ENCODE measurements at places on chromosomes 16 and 17.

GRCh38 chr16:85029408-85029784, 1.8 kb downstream of the KIAA0513 start:
- DNase-seq, result no peak

DNA sequence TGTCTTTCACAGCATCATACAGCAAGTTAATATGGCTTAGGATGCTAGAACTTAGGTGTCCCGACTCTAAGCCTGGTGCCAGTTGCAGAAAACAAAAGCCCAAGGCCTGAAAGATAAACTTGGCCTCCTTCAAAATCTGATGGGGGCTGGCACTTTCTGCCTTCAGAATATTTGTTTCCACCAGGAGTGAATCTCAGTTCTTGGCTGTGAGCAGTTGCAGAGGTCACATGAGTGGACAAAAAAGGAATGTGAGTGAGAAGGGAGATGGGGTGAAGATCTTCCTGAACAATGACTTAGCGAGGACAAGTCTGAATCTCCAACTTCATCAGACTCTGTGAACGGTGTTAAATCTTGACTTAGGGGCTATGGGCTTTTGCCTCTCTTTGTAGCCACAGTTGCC, 46.6 kb downstream of the HOXB1 start:
- no peak for DNase-seq

- DNase-seq, result no peak
Observed at GRCh38 chr17:82439829-82440365, 10.7 kb downstream of the CYBC1 start.

DNA sequence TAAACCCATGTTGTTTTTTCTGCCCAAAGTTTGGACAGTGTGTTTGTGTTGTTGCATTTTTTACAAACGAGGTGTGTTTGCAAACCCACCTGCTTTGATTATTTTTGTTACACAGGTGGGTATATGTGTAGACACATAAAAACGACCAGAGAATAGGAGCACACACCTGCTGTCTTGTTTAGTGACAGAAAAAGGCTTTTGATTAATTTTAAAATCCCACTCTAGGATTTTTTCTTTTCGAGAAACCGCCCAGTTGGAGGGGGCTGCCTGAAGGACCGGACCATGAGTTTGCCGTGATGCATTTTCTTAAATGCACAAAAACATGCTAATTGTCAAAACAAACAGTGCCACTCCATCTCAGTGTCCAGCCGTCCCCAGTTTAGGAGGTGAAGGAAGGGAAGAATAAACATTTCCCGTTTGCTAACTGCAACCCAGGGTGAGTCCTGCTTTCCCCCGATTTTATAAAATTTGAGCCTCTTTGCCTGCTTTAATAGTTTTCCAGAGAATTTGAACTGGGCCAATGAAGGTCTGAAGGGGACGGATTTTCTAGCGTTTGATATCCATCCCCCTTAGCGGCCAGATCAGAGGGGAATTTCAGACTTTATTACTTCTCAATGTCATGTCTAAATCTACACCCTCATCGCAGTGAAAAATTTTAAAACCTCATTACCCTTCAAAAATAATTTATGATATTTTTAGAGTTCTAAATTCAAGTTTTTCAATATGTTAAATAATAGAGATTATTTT, 3.2 kb downstream of the FOXC2 start:
- DNase-seq, result no peak

- DNase-seq, result no peak
Observed at GRCh38 chr16:17237350-17237944, 233.3 kb downstream of the XYLT1 start.

DNA sequence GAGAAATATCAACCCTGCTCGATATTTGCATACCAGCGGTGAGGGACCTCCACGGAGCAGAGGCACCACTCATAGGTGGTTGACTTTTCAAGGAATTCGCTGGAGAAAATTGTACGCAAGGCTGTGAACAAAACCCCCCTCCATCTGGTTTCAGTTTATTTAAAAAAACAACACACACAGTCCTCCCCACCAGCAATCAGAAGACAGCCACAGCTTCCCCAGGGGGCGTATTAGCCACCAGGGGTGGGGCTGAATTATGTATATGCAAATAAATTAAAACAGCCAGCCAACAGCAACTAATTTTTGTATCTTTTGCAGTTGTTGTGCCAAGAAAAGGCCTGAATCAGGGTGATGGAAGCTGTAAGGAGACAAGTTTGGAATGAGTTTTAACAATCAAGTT, 5.9 kb upstream of the HSD11B2 start:
- DNase-seq, result no peak

- no peak for DNase-seq
Observed at GRCh38 chr16:82585675-82586074, 41.1 kb upstream of the CDH13 start.

DNA sequence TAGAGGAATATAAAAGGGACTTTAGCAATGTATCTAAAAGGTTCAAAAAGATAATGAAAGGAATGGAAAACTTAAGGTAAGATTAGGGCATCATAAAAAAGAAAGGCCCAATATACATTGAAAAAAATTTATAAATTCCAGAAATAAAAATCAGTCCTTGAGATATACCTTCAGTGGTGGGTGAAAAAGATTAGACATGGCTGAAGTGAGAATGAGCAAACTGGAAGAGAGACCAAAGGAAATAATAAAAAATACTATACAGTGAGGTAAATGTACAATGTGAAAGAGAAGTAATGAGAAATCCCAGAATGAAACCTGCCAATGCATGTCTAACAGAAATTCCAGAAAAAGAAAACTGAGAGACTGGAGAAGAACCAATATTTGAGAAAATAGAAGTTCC, 42.9 kb upstream of the PMFBP1 start:
- no peak for DNase-seq

- no peak for DNase-seq
Observed at GRCh38 chr17:43970366-43970765, 16.6 kb upstream of the PYY start.

- DNase-seq, result no peak
Observed at GRCh38 chr17:13792314-13792713, 190.6 kb upstream of the HS3ST3A1 start.

GRCh38 chr16:65702707-65703402, 581.0 kb upstream of the CDH11 start:
- no peak for DNase-seq

GRCh38 chr17:44120851-44121605, 2.4 kb downstream of the HDAC5 start:
- DNase-seq, result no peak

DNA sequence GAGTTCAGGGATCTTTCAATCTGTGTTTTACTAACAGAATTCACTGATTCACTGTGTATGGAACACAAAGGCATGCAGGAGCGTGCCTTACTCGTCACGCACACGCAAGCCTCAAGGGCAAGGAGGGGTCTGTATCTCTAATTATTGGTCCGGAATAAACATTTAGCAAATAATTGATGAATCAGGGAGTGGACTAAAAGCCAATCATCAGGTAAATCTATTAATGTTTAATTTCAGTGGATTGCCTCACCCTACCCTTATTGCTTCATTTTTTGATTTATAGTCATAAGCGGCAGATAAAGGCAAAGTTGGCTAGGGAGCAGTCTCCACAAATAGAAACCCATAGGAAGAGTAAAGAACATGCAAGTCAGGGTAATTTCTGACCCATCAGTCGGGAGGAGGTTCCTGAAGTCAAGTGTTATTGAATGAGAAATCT, 7.4 kb upstream of the HSD17B2 start:
- DNase-seq, result no peak

Measured in NCI-H2227 treated with DMSO at 0.1 percent for 48 hours (cell line).